CD4-positive, alpha-beta T cell treated with Interferon gamma for 1 hour (primary cell): ENCODE measurements at places on chromosomes 12 and 14.

- DNase-seq: no peak
These were observed 8.1 kb upstream of the PCED1B start for GRCh38 chr12:47071241-47071852.

GRCh38 chr12:10366875-10367274 lies 23.0 kb downstream of the KLRK1 start:
- DNase-seq: no peak

GRCh38 chr14:55399852-55400251 lies 11.8 kb downstream of the ATG14 start:
- no peak for DNase-seq

- DNase-seq: no peak
These were observed 9.2 kb upstream of the NUAK1 start for GRCh38 chr12:106147956-106148355.

- DNase-seq: no peak
These were observed 192.0 kb downstream of the SYT10 start for GRCh38 chr12:33247625-33248024.

DNA sequence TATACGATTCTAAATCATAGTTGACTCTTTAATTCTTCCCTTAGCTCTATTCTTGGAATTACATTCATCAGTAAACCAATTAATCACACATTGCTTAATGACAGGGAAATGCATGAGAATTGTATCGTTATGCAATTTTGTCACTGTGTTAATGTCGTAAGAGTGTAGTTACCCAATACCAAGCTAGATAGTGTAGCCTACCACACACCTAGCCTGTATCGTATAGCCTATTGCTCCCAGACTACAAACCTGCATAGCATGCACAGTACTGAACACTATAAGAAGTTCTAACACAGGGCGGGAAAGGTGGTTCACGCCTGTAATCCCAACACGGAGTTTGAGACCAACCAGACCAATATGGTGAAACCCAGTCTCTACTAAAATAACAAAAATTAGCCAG lies 24.7 kb downstream of the HNRNPC start:
- no peak for DNase-seq
